ENCODE measurements at places on chromosomes 3 and 15.

DNA sequence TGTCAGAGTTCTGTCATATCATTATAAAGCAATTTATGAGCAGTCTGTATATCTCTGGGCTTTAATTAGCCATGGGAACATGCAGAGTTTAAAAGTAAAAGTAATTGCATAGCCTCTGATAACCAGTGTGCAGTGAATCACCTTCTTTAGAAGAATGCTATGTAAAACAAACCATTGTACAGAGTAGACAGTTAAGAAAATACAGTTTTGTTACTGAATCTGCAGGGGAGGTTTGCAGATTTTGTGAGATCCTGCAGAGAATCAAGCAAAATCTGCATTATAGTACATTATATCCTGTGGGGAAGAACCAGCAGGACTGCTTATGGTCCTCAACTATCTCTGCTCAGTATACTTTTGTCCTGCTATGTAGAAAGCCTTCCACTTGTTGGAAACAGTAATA lies 396.2 kb upstream of the NAALADL2 start:
- DNase-seq, result no peak

DNA sequence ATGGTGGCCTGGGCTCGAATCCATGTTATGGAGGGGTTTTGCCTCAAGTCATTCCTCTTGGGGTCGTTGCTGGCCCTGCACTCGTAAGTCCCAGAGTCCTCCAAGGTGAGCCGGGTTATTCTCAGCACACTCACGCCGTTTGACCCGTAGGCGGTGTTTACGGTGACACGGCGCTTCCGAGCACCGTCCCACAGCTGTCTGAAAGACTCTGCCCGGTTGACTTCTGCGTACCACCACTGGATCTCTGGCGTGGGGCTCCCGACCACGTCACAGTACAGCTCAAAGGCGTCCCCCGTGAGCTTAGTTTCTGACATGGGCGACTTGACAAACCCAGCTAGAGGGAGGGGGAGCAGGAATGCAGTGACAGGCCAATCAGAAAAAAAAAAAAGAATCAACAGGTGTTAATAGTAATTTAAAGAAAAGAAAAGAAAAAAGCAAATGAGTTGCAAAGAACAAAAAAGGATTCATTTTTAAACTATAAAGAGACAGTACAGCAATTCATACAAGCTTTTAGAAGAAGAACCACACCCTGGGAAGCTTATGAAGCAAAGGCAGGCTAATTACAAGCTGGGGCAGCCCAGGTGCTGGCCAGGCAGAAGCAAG lies 36.1 kb downstream of the NPTN start:
- no peak for DNase-seq

DNA sequence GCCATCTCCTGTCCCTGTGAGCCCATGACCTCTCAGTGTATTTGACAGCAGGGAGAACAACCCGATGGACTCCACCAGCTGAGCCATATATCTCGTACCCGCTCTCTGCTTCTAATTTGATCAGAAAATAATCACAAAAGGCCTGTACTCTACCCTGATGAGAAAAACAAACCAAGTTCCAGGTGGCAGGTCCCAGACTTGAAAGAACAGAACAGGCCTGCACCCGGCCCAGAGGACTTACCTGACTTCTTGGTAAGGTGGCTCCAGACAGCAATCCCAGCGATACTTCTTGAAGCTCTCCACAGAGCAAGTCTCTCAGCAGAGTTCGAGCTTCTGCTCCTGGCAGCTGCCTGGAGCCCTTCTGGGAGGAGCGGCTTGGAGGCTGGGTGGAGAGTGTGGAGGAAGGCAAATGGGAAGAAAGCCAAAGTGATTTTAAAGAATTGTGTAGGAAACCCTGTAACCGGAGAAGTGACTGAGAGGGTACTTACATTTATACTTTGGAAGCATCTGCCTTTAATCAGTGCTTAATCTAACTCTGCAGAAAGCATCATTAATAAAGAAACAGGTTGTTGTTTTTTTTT lies 91.6 kb downstream of the SCN11A start:
- DNase-seq, result no peak

- no peak for DNase-seq
Observed at GRCh38 chr3:20811631-20812030, 625.6 kb upstream of the SGO1 start.

GRCh38 chr3:47365213-47366153 lies 15.3 kb upstream of the PTPN23 start:
- no peak for DNase-seq

GRCh38 chr3:62248734-62249483 lies 124.4 kb downstream of the FEZF2 start:
- no peak for DNase-seq

GRCh38 chr3:102979682-102980354 lies 545.0 kb downstream of the ZPLD1 start:
- DNase-seq, result no peak

GRCh38 chr15:48309740-48310139 lies 21.5 kb upstream of the DUT start:
- DNase-seq, result no peak

- no peak for DNase-seq
Observed at GRCh38 chr3:66756468-66757036, 241.6 kb upstream of the KBTBD8 start.

GRCh38 chr3:34919025-34919424 lies 720.3 kb upstream of the ARPP21 start:
- no peak for DNase-seq

All from NCI-H526 (cell line).